Astrocyte (in vitro differentiated cells and primary cell): ENCODE measurements at places on chromosomes 3 and 15. TPM values are rescaled to one million over a fixed set of nuclear protein-coding genes. Genes with fewer than 3 reads are reported as not detected.

The MBNL1 gene
- 89.1 and 93.1 TPM in 2 replicates for total RNA-seq

The CSPG5 gene
- 1.2 and 2.2 TPM in 2 replicates for total RNA-seq

The PP2D1 gene
- not detected in 2 replicates for total RNA-seq

The FMN1 gene
- 5.3 and 5.8 TPM in 2 replicates for total RNA-seq

The C2CD4B gene
- total RNA-seq, result not detected in 2 replicates
